ENCODE measurements at places on chromosomes 16 and 17.

GRCh38 chr17:52536489-52536888, 378.0 kb upstream of the CA10 start:
- no peaks in the 10 kb centered on the region for H3K27me3 ChIP-seq
- H3K4me1 ChIP-seq: no peaks in the 10 kb centered on the region
- DNase-seq: no peak
- H3K36me3 ChIP-seq: no peaks in the 10 kb centered on the region

DNA sequence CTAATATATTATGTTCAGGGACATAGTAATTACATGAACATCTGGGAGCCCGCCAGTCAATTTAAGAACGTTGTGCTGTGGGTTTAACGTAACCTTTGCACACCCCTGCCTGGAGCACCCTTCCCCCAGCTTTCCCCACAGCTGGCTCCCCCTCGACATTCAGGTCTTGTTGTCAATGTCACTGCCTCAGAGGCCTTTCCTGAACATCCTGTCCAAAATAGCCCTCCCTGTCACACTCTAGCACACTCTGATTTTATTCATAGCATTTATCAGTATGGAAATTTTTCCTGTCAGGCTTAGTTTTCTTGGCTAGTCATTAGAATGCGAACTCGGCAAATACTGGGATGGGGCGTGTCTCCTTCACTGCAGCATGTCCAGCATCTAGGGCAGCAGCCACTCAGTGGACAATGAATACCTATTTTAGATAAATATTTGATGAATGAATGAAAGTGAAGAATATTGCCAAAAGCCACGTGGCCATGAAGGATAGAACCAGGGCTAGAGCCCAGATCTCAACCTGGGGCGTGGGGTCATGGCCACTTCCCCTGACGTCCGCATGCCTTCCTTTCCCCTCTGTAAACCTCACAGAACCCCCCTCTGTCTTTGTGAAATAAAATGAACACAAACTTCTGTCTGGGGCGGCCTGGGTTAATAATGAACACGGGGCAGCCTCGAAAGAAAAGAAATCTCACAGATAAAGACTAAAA, 10.5 kb downstream of the PIK3R6 start:
- no peak overlapping the region for H3K27ac ChIP-seq
- no peaks in the 10 kb centered on the region for H3K36me3 ChIP-seq
- H3K27me3 ChIP-seq: no peaks in the 10 kb centered on the region
- H3K4me1 ChIP-seq: no peaks in the 10 kb centered on the region
- no peak for DNase-seq
- H3K4me3 ChIP-seq: no peak overlapping the region

DNA sequence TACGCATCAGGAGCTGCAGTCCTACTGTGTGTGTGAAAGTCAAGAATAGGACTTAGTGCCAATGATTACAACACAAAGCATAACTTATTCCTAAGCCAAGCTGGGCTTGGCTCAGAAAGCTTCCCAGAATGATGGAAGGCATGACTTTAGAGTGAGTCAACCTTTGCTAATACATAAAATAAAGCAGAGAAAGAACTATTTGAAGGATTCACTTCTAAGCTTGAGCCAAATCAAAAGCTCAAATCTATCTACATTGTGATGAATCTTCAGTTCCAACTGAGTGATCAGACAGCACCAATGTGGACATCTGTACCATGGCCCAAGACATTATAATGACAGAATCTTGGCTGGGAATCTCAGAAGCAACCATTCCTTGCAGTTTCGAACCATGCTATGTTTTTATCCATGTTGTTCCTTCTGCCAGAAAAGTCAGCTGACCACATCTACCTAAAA, 41.4 kb downstream of the SMG6 start:
- H3K27me3 ChIP-seq: no peaks in the 10 kb centered on the region
- no peak for DNase-seq
- peak overlapping the region; percentile 2 for H3K4me3 ChIP-seq
- peaks cover 76% of the 10 kb centered on the region for H3K4me1 ChIP-seq
- H3K27ac ChIP-seq: peak overlapping the region; percentile 89

- no peak for DNase-seq
- no peaks in the 10 kb centered on the region for H3K27me3 ChIP-seq
- H3K27ac ChIP-seq: no peak overlapping the region
- H3K4me1 ChIP-seq: no peaks in the 10 kb centered on the region
- peaks cover 18% of the 10 kb centered on the region for H3K36me3 ChIP-seq
Observed at GRCh38 chr17:64155129-64155528, 25.2 kb upstream of the ERN1 start.

GRCh38 chr16:85891033-85891775, 7.8 kb upstream of the IRF8 start:
- no peak overlapping the region for H3K4me3 ChIP-seq
- no peak overlapping the region for H3K27ac ChIP-seq
- peaks cover 4% of the 10 kb centered on the region for H3K4me1 ChIP-seq

GRCh38 chr16:8552487-8553221, 37.7 kb downstream of the TMEM114 start:
- no peak overlapping the region for H3K4me3 ChIP-seq
- H3K4me1 ChIP-seq: no peaks in the 10 kb centered on the region
- H3K27me3 ChIP-seq: no peaks in the 10 kb centered on the region
- no peak for DNase-seq
- no peak overlapping the region for H3K27ac ChIP-seq

GRCh38 chr17:15512071-15512709, 44.8 kb upstream of the CDRT4 start:
- no peak overlapping the region for H3K4me3 ChIP-seq
- no peak overlapping the region for H3K27ac ChIP-seq
- no peak for DNase-seq
- H3K36me3 ChIP-seq: peaks cover 41% of the 10 kb centered on the region
- H3K27me3 ChIP-seq: no peaks in the 10 kb centered on the region

DNA sequence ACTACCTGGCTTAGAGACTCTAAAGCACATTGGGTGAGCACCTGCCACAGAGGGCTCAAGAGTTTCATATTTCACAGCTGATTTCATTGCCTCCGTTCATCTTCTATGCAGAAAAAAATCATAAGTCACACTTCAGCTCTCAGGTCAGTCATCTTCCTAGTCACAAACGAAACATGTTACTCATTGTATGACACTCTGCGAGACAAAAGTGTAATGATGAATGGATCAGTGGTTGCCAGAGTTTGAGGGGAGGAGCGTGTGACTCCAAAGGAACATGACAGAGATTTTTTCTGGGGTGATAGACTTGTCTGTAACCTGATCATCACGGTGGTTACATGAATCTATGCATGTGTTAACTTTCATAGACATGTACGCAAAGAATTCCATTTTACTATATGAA, 195.2 kb upstream of the CNTNAP4 start:
- no peak overlapping the region for H3K27ac ChIP-seq
- DNase-seq: no peak
- no peak overlapping the region for H3K4me3 ChIP-seq
- H3K36me3 ChIP-seq: no peaks in the 10 kb centered on the region
- no peaks in the 10 kb centered on the region for H3K27me3 ChIP-seq

DNA sequence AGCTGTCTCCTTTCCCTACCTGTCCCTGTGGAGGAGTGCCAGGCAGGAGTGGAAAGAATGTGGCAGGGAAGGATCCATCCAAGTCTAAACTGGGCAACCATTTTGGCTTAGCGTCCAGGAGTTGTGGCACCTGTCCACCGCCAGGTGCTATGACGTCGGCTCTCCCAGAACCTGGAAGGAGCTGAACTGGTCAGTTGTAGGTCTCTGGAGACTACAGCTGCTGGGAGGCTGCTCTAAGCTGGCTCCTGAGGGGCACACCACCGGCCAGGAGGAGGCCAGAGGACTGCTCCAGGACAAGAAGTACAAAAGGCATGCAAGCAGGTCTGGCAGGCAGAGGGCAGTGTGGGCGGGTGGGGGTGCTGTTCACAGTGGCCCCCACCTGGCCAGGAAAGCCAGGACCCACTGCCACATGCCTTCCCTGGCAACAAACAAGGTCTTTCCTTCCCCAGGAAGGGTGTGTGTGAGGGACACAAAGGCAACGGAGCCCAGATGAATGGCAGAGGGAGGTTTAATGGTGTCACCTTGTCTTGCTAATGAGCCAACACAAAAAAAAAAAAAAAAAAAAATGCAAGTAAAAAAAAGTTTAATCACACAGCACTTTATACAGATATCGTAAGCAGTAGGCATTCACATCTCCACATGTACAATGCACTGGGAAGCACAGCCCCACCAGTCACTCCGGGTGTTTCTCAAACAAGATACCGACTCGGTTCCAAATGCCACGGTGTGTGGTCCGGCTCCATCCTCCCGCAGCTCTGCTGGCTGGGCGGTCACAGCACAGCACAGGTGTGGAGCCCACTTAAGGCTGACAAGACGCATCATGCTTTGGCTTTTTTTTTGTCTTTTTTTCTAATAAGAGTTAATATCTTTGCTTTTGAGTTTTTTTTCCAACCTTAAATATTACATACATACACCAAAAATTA, 4.8 kb downstream of the SPHK1 start:
- H3K4me1 ChIP-seq: peaks cover 18% of the 10 kb centered on the region
- DNase-seq: no peak
- no peak overlapping the region for H3K27ac ChIP-seq
- H3K4me3 ChIP-seq: no peak overlapping the region
- H3K36me3 ChIP-seq: peaks cover 13% of the 10 kb centered on the region

DNA sequence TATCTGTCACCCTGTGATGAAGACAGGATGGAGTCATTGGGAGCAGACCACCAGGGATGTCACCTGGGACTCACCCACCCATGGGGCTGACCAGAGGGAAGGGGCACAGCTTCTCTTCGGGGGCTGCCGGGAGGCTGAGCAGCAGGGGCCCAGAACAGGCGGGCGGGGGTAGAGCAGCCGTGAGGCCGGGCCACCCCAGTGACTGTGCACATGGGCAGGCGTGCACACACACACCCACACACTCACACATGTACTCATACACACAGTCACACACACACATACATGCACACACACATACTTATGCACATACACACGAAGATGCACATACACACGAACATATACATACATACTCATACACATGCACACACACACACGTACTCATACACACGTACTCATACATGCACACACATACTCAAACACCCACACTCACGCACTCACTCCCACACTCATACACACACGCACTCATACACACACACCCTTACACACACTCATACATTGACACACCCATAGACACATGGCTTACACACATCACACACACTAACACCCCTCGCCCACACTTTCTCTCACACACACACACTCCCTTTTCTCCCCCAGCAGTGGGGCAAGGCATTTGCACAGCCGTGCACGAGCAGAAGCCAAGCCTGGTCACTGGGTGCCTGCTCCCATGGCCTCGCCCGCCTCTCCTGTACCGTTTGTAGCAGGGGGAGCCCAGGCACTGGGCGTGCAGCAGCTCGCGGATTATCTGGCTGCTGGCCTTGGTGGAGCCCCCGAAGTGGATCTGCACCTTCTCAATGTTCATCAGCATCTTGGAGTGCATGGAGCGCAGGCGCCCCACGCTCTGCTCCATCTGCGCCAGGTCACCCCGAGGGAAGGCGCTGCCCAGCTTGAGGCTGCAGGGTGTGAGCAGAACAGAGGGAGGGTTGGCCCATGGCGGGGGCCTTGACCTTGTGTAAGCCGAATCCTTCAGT, 12.4 kb downstream of the UBALD2 start:
- H3K4me3 ChIP-seq: no peak overlapping the region
- no peaks in the 10 kb centered on the region for H3K27me3 ChIP-seq
- H3K27ac ChIP-seq: no peak overlapping the region
- DNase-seq: no peak

GRCh38 chr16:81238296-81239011, at the start of gene BCO1:
Gene BCO1, plus strand, starts transcription at chr16:81238689. Its CDS starts 220 bp downstream, at chr16:81238909.
- H3K27me3 ChIP-seq: no peaks in the 10 kb centered on the region
- no peaks in the 10 kb centered on the region for H3K36me3 ChIP-seq
- DNase-seq: no peak
- H3K27ac ChIP-seq: no peak within 1 kb of the TSS

DNA sequence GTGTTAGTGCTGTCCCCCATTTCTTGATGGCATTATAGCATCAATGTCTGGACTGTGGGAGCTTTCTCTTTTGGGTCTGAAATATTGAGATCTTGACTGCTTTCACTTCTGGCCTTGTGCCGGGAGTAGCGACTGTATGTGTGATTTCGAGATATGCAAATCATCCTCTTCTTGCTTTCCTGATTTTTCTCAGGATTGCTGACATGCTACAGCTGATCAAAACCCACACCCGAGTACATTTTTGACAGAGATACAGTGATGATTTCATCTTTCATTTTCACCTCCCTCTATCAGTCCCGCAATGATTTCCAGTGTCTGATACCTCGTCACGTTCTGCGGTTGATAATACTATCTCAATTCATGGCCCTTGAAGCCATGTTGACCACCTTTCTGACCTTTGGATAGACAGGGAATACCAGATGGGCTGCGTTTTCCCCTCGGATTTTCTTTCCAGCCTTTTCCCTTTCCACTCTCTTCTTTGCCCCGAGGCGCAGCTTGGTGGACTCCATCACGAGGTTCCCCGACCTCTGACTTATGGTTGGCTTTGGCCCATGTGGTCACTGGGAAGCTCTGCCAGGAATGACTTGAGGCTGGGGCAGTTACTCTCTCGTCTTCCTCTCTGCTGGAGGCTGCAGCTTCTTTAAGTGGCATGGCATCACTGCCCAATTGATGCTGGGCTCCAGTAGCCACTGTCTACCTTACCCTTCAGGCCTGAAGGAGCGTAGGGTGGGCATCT, 184.4 kb downstream of the SNX29 start:
- no peak for DNase-seq
- H3K4me3 ChIP-seq: no peak overlapping the region
- no peaks in the 10 kb centered on the region for H3K4me1 ChIP-seq
- H3K36me3 ChIP-seq: no peaks in the 10 kb centered on the region
- no peak overlapping the region for H3K27ac ChIP-seq

GRCh38 chr16:29898135-29898803, 1.1 kb downstream of the SEZ6L2 start:
- no peaks in the 10 kb centered on the region for H3K36me3 ChIP-seq
- no peak overlapping the region for H3K27ac ChIP-seq
- H3K4me3 ChIP-seq: no peak overlapping the region
- peaks cover 17% of the 10 kb centered on the region for H3K4me1 ChIP-seq

- H3K36me3 ChIP-seq: no peaks in the 10 kb centered on the region
- peak; percentile 60 for DNase-seq
- peaks cover 5% of the 10 kb centered on the region for H3K4me1 ChIP-seq
- no peak overlapping the region for H3K27ac ChIP-seq
- H3K27me3 ChIP-seq: no peaks in the 10 kb centered on the region
Observed at GRCh38 chr17:80008383-80008840, 27.3 kb downstream of the TBC1D16 start.

GRCh38 chr16:50815382-50815781, 73.5 kb downstream of the CYLD start:
- H3K4me3 ChIP-seq: no peak overlapping the region
- H3K27ac ChIP-seq: no peak overlapping the region
- H3K4me1 ChIP-seq: no peaks in the 10 kb centered on the region
- no peaks in the 10 kb centered on the region for H3K36me3 ChIP-seq

- no peaks in the 10 kb centered on the region for H3K4me1 ChIP-seq
- no peak overlapping the region for H3K27ac ChIP-seq
- H3K27me3 ChIP-seq: peaks cover 3% of the 10 kb centered on the region
Observed at GRCh38 chr17:45734598-45734997, 49.5 kb upstream of the CRHR1 start.

- no peak overlapping the region for H3K4me3 ChIP-seq
- no peaks in the 10 kb centered on the region for H3K27me3 ChIP-seq
- no peaks in the 10 kb centered on the region for H3K36me3 ChIP-seq
- H3K4me1 ChIP-seq: no peaks in the 10 kb centered on the region
- DNase-seq: no peak
Observed at GRCh38 chr17:32277284-32277683, 11.7 kb downstream of the RHBDL3 start.

Measured in CD4-positive, CD25-positive, alpha-beta regulatory T cell (primary cell).